ENCODE measurements at places on chromosomes 11 and 22.

GRCh38 chr11:70073871-70074371 lies 4.2 kb upstream of the ANO1 start:
- no peak for ATAC-seq

- no peak for ATAC-seq
These were observed 13.2 kb upstream of the LINC01488 start for GRCh38 chr11:69468221-69468620.

DNA sequence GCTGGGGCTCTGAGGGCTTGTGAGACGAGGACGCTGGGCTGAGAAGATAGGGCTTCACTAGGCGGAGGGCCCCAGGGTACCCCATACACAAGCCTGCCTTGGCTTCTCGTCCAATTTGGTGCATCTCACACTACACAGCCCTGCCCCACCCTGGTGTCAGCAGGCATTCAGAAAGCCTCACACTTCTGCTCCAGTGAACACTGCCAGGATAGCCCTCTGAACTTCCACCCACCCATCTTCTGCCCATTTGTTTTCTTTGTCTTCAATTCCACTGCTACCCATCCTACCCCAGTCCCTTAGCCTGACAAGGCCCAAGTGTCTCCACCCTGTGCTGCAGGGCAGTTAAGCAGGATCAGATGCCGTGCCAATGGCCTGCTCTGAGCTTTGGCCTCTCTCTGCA lies 1.9 kb upstream of the BUD13 start:
- ATAC-seq = no peak

DNA sequence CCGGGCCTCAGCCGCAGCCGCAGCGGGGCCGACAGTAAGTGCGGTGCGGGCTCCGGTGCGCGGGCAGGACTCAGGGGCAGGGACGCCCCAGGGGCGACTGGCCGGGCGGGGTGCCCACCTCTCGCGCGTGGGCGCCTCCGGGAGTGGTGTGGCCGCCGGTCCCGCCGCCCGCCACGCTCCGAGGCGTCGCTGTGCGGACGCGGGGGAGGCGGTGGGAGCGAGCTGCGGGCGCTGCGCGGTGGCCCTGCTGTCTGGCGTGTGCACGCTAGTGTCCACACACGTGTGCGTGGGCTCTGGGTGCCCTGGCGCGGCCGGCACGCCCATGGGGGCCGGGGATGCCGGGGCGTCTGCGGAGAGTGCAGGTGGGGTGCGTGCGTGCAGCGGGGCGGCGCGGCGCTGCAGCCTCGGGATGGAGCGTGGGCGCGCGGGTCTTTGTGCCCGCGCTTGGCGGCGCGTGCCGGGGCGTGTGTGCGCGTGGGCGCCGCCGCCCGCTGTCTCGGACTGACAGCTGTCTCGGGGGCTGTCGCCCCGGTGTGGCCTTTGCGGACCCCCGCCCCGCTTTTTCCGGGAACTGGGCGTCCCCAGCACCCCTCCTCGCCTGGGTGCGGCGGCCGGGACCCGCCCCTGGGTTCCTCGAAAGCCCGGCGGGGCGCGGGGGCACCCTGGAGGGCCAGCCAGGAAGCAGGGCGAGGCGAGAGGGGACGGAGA lies 804 bp downstream of the KCNK4 start:
- peak; percentile 42 for ATAC-seq

DNA sequence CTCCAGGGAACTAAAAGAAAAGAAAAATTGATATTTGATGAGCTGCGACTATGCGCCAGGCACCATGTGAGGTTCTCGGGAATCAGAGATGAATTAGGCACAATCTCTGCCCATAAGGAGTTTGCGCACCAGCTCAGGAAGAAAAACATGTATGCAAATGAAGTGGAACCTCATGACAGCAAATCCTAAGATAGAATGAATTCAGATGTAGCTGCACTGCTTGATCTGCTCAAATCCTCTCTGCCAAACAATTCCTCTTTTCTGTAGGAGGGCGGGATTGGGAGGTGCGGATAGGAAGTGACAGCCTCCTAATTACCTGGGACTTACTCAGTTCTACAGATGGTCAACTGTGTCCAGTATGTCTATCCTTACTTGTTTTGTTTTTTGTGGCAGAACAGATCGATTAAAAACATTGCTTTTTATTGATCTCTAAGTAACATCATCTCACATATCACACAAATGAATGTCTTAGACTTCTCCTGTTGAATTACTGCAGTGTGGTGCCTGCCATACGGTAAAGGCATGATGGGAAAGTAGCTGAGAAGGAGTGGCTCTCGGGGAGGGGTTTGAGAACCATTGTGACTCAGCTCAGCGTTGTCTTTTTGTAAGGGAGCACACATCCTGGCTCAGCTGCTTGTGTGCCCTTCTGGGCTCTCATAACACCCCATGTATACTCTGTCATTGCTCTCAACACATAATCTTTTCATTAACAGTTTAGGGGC lies 13.9 kb downstream of the CRTAM start:
- ATAC-seq = no peak

DNA sequence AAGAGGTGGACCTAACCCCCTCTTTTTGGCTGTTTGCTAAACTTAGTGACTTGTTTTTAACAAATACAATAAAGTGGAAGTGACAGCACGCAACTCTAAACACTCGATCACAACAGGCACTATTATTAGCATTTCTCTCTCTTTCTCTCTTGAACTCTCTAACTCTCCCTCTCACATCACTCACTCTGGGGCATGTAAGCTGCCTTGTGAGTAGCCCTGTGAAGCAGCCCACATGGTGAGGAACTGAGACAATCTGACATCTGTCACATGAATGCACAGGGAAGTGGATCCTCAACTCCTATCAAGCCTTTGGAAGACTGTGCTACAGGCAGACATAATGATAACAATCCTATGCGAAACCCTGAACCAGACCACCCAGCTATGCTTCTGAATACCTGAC lies 609.0 kb upstream of the CNTN5 start:
- no peak for ATAC-seq

Data from activated CD4-positive, CD25-positive, alpha-beta regulatory T cell treated with anti-CD3 and anti-CD28 coated beads, Interleukin-2, amount 50 U/mL, for 24 hours (primary cell).